T-helper 1 cell (primary cell): ENCODE measurements at places on chromosomes 3 and 15.

GRCh38 chr15:47794252-47794914 is 77.1 kb downstream of the SEMA6D start:
- DNase-seq, result no peak

- no peak for DNase-seq
Measured at GRCh38 chr15:50883903-50884302, 24.6 kb upstream of the AP4E1 start.

- DNase-seq, result no peak
Measured at GRCh38 chr3:128278130-128278529, 124.8 kb downstream of the EEFSEC start.

- no peak for DNase-seq
Measured at GRCh38 chr3:178749471-178749870, 213.2 kb downstream of the KCNMB2 start.

- DNase-seq, result no peak
Measured at GRCh38 chr3:104385421-104385820, 981.3 kb upstream of the ALCAM start.

GRCh38 chr15:40418126-40418525 is 12.5 kb downstream of the IVD start:
- no peak for DNase-seq
